Foreskin keratinocyte (primary cell): ENCODE measurements at places on chromosomes 2 and 18. TPM values are rescaled to one million over a fixed set of nuclear protein-coding genes. Genes with fewer than 3 reads are reported as not detected.

INPP4A gene
- 2.9 and 3.0 TPM in 2 replicates for polyA plus RNA-seq

MARCHF4 gene
- polyA plus RNA-seq: 13.1 and 14.9 TPM in 2 replicates

DPP10 gene
- polyA plus RNA-seq: not detected in 2 replicates

GLB1L gene
- 4.0 and 5.5 TPM in 2 replicates for polyA plus RNA-seq

RBBP8 gene
- 40.5 and 49.8 TPM in 2 replicates for polyA plus RNA-seq

TCF4 gene
- polyA plus RNA-seq: 0.88 and 1.1 TPM in 2 replicates

LNPK gene
- polyA plus RNA-seq: 4.5 and 5.6 TPM in 2 replicates

TUBA3E gene
- polyA plus RNA-seq: not detected in 2 replicates

C2orf66 gene
- polyA plus RNA-seq: 0.06 TPM in 2 replicates

ITGB6 gene
- 13.9 and 31.2 TPM in 2 replicates for polyA plus RNA-seq

IRS1 gene
- 5.7 and 10.1 TPM in 2 replicates for polyA plus RNA-seq

ERFE gene
- 0.43 and 0.46 TPM in 2 replicates for polyA plus RNA-seq
